ENCODE measurements at places on chromosomes 12 and 14.

DNA sequence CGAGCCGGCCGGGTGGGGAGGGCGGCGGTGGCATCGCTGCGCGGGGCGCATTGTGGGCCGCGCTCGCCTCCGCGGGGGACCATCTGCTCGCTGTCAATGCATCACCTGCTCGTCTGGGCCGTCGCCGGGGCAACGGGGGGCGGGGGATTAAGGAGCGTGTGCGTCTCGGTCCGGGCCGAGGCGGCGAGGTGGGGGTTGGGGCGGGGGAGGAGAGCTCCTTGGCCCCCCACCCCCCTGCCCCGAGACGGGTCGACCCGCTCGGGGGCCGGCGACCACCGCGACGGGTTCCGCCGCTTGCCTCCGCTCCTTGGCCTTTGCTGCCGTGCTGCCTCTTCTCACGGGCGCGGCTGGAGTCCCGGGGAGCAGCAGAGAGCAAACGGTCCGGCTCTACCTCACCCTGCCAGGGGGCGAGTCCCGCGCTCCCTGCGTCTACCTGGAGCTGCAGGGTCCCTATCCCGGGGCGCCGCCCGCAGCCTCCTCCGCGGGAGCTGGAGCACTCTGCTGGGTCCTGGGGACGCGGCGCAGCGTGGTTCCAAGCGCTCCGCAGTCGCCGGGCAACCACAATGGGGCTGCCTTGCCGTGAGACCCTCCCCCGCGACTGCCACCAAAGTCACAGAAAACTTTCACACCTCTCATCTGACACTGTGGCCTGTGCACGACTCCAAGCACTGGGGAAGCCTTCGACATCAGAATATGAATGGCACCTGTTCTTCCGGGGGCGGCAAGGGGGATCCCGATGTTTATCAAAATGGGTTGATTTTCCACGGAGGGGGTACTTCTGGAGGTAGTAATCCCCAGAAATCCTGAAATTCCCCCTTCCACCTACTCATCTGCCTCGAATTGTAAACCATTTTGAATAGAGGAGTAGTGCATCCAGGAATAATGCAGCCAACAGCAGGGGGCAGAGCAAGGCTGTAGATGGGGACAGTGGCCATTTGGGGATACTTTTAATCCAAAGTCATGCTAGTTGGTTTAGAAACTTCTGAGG lies at the start of gene C12orf42:
Gene C12orf42 (minus strand): TSS at position 500 of the 988 bp plus-strand sequence. CDS start 17,542 bp downstream, outside the sequence.
- peak; percentile 94 for DNase-seq

- no peak for DNase-seq
These were observed 644.2 kb downstream of the NOVA1 start for GRCh38 chr14:25953532-25954139.

DNA sequence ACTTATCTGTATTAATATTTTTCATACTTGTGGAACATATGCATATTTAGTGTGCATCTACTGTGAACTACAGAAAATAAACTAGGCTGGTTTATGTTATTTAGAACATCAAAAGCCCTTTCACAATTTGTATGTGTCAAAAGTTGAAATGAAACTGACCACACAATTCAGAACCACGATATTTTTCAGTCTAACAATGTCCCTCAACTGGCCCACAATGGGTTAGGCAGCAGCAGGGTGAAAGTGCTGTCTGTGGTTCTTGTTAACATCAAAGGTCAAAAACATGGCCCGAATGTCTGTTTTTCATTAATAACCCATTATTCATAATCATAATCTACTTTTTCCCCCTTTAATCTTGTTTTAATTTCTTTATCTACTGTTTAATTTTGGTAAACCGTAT lies 559.9 kb upstream of the ATP2B1 start:
- DNase-seq, result no peak

- DNase-seq, result no peak
These were observed 13.7 kb downstream of the OR6J1 start for GRCh38 chr14:22630486-22630885.

DNA sequence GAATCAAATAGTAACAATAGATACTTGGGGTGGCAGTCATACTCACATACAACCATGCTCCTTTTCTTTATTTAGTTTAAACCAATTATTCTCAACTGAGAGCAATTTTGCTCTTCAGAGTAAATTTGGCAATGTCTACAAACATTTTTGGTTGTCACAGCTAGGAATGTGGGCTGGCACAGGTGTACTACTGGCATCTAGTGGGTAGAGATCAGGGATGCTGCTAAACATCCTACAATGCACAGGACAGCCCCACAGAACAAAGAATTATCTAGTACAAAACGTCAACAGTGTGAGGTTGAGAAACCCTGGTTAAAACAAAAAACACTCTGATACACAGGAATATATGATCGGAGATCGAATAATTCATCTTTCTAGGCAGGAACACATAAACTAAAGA lies 186.5 kb downstream of the NELL2 start:
- peak; percentile 28 for DNase-seq

DNA sequence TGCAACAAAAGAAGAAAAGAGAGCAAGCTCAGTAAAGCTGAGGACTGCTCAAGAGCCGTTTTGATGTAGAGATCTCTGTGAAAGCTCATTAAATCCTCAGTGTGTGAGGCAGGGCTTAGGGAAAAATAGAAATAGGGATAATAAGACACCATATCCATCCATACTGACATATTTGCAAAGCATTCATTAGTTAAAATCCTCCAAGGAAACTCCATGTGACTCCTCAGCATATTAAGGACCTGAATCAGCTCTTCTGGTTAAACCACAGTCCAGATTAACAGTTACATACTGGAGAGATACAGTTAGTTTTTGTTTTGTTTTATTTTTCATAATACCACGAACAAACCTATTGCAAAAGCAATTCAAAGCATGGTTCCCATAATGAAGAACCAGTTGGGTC lies 288.2 kb downstream of the PAWR start:
- no peak for DNase-seq

GRCh38 chr12:128025589-128026245 lies 241.3 kb upstream of the TMEM132C start:
- no peak for DNase-seq

DNA sequence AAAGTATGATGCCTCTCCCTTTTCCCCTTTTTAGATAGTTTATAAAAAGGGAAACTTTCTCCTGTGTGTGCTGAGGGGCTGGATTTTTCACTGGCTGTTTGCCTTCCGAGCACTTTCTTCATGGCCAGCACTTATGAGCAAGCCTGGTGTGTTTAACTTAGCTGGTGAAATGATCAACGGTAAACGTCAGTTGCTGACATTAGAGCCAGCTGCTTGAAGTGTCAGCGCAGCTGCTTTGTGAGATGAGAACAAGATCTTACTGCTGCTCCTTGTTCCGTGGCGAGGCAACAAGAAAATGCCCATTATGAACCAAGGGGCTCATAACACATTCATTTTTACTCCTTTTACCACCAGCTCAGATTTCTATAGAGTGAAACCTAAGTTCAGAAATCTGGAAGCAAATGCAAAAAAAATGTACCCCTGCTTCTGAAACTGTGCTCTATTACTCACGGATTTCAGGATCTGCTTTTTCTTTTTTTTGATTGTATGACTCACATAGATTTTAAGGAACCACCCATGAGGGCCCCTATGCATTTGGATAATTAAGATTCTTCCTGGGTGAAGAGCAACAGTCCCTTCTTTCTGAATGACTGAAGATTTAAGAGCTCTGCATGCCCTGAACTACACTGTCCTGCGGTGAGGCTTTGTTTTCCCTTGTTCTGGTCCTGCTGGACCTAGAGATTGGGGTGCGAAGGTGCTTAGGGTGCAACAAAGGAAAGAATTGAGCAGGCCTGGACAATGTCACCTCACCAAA lies 74.3 kb upstream of the CPM start:
- DNase-seq, result peak; percentile 62

GRCh38 chr14:54909817-54910558 lies 7.4 kb upstream of the GCH1 start:
- DNase-seq, result peak; percentile 42

- no peak for DNase-seq
These were observed 450 bp downstream of the SINHCAF start for GRCh38 chr12:31325524-31325875.

DNA sequence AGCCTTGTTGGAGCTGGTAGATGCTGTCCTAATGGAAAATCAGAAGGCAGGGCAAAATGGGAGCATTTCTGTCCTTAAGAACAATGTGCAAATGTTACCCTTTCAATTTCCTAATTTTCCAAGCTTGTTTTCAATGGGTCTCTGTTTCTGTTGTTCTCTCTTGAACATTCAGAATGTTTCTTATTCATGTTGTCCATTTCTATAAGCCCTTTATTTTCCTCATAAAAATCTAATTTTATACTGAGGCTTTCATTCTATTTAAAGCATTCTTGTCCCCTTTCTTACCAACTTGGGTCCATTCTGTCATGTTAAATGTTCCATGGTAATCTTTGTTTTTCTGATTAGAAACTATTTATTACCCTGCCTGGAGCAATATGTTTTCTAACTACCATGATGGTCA lies 125.0 kb downstream of the PRIMA1 start:
- DNase-seq, result no peak

GRCh38 chr14:68820999-68821683 lies 28.3 kb upstream of the ZFP36L1 start:
- DNase-seq, result no peak

GRCh38 chr14:66483322-66483721 lies 2.8 kb upstream of the CCDC196 start:
- DNase-seq, result no peak

DNA sequence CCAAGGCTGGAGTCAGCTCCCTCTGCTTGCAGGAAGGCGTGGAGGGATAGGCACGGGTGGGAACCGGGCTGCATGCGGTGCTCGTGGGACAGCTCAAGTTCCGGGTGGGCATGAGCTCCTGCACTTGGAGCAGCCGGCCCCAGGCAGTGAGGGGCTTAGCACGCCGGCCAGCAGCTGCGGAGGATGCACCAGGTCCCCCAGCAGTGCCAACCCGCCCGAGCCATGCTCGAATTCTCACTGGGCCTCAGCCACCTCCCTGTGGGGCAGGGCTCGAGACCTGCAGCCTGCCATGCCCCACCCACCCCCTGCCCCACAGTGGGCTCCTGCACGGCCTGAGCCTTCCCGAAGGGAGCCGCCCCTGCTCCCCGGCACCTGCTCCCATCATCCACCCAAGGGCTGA lies 1501.8 kb downstream of the AACS start:
- DNase-seq, result no peak

DNA sequence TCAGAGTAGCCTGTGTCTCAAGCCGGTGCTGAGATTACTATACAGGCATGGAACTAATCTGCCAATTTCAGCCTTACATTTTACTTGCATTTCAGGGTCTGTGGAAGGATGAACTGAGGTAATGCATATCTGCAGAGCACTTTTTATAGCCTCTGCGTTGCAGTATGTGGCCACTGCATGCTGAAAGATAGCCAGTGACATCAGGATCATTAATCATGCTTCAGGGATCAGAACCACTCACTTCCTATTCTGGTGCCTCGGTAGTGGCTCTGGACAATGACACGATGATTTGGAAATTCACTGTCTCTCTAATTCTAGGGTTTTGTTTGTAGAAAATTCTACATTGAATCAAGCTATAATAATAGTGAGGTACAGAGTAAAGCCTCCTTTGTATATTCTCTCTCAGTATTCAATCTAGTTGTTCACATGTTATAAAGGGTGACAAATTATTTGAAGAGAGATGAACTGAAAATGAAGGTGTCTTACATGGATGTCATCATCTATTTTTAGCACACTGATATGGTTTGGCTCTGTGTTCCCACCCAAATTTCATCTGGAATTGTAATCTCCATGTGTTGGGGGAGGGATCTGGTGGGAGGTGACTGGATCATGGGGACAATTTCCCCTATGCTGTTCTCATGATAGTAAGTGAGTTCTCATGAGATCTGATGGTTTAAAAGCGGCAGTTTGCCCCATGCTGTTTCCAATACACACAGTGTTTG lies 554.3 kb upstream of the MIS18BP1 start:
- no peak for DNase-seq

DNA sequence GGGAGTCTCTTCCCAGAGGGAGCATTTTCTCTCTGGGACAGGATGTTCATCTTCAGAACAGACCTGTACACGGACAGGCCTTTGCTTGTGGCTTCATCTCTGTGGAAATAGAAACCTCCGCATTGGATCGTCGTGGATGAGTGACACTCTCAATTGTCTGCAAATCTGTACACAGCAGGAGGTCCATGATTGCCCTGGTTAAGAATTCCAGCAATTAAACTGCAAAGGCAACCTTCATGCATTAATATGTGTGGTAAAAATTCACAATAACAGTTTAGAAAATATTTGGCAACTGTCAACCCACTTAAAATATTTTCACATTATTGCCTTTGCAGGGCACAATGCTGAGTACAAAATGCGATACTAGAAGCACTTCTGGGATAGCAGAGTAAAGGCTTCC lies 149.8 kb upstream of the SFSWAP start:
- no peak for DNase-seq

- no peak for DNase-seq
These were observed 52.3 kb upstream of the EGLN3 start for GRCh38 chr14:34003082-34003668.

DNA sequence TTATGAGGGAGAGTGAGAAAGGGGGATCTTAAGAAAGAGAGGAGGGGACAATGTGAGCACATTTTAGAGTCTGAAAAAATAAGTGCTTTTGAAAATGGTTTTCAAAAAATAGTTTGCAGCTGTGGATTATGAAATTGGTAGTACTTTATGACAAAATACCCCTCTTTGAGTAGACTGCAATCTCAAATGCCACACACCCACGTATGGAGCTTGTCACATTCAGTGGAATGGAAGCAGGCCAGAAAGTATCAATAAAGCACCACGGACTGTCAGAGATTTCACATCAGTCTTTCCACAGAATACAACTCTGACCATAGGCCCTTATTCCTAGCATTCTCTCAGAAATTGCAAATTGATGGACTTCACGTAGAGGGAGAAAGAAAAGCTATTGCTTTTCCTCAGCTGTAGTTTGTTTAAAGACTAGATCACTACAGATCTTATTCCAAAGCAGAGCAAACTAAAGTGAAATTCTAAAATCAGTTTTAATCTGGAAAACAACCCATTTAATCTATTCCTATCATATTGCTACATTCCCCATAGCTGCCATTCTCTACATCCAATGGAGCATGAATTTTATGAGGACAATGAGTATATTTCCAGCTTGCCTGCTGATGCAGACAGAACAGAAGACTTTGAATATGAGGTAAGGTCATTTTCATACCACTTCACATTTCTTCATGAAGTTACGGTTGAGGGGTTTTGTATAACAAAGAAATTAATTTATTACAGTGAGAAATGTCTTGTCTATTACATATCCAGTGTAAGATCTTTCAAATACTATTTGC lies 321.3 kb downstream of the PDZRN4 start:
- no peak for DNase-seq

DNA sequence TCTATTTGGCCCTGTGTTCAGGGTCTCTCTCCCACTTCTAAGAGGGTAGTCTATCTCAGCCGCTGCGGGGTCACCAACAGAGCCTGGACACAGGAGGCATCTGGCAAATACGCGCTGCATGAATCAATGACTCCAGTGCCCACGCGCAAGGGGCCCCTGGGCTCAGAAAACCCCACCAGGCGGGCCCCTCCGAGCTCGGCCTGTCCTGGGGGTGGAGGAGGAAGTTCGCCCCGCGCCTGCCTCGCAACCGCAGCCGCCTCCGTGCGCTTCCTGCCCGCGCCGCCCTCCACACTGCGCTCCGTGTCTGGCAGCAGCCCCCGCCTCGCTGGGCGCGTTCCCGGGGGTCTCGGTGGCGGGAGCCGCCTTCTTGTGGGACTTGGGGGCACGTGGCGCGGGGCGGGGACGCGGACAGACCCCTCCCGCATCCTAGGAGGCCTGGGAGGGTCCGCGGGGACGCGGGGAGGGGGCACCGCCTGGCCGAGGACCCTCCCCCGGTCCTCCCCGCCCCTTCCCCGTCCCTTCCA lies 811 bp upstream of the FBRSL1 start:
- no peak for DNase-seq
